ENCODE measurements at places on chromosomes 13 and 19.

- no peak for DNase-seq
Measured at GRCh38 chr13:44768775-44769581, 192.8 kb upstream of the TSC22D1 start.

DNA sequence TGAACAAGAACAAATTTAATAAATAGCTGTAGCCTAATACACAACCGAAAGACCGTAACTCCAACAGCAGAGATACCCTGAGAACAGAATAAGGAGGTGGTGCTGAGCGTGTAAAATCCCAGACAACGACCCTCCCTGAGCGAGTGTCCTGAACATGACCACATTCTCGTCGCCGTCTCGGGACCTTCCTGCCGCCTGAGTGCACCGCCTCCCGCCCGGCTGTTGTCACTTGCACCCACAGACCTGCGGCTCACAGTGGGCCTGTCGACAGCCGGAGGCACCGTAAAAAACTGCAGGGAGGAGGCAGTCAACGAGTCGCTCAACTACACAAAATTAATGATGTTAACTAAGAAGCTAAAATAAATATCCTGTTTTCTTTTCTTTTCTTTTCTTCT lies 35.8 kb upstream of the GRTP1 start:
- no peak for DNase-seq

DNA sequence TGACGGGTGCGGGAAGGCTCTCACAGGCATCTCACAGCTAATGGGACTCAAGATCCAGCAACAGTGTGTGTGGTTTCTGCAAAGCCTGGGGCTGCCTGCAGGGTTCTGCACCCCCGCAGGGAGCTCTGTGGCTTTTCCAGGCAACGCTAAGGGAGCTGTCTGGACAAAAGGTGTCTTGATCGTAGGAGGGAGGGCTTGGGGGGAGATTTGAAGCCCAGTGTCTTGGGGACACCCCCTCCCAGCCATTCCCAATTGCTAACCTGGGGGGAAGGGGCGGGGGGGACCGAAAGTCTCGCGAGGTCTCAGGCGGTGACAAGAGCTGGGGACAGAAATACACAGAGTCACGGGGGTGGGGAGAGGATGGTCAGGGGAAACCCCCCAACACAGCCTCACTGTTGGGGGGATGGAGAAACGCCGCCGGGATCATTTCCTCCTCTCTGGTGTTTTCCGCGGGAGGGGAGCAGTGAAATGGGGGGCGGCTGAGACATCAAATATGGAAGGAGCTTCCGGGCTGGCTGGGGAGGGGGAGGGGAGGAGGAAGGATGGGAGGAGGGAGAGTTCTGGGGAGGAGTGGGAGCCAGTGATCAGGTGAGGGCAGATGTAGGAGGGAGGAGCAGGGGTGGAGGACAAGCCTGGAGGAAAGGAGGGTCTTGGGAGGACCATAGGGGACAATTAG lies 13.3 kb downstream of the KCNC3 start:
- DNase-seq, result no peak

DNA sequence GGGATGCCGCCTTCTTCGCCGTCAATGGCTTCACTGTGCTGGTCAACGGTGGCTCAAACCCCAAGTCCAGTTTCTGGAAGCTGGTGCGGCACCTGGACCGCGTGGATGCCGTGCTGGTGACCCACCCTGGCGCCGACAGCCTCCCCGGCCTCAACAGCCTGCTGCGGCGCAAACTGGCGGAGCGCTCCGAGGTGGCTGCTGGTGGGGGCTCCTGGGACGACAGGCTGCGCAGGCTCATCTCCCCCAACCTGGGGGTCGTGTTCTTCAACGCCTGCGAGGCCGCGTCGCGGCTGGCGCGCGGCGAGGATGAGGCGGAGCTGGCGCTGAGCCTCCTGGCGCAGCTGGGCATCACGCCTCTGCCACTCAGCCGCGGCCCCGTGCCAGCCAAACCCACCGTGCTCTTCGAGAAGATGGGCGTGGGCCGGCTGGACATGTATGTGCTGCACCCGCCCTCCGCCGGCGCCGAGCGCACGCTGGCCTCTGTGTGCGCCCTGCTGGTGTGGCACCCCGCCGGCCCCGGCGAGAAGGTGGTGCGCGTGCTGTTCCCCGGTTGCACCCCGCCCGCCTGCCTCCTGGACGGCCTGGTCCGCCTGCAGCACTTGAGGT lies 7.0 kb downstream of the MAP1S start:
- no peak for DNase-seq

DNA sequence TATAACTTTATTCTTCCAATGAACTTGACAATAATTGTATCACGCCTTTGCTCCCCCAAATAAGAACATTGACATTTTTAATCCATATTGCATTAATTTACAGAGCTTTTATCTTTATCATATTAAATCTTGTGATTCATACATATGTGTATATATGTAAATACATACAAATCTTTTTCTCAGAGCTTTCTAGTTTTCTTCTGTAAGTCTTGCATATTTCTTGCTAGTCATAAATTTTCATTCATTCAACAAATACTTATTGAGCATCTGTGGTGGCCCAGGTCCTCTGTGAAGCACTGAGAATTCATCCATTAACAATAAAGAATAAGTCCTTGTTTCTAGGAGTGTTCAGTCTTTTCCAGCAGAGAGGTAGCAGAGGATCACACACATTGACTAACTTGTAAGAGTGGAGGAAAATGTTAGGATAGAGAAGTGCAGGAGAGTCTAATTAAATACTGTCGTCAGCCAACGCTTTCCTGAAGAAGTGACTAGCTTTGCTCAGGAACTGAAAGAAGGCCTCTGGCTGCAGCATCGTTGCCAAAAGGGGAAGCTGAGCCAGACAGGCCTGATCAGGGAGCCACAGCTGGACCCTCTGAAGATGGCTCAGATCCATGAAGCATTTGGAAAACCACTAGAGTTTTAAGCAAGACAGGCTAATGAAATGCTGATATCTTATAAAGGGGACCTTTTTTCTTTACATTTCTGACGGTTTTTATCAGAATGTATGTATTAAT lies 38.6 kb upstream of the LAMP1 start:
- no peak for DNase-seq

- no peak for DNase-seq
Measured at GRCh38 chr19:13026462-13027370, 31.4 kb downstream of the NFIX start.

DNA sequence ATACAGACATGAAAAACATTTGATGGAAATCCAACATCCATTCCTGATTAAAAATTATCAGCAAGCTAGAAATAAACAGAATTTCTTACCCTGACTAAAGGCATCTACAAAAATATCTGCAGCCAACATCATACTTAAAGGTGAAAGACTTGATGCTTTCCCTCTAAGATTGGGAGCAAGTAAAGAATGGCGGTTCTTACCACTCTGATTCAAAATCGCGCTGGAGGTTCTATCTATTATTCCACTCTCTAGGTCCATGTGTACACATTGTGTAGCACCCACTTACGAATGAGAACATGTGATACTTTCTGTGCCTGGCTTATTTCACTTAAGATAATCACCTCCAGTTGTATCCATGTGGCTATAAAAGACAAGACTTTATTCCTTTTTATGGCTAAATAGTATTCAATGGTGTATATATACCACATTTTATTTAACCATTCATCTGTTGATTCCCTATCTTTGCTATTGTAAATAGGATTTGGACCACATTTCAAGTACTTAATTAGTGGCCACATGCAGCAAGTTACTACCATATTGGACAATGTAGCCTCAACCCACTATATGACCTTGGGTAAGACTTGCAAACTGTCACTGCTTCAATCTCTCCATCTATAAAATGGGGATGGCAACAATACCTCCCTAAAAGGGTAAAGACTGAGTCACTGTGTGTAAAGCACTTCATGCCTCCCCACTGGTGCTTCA lies 38.4 kb upstream of the CYP2A7 start:
- no peak for DNase-seq

DNA sequence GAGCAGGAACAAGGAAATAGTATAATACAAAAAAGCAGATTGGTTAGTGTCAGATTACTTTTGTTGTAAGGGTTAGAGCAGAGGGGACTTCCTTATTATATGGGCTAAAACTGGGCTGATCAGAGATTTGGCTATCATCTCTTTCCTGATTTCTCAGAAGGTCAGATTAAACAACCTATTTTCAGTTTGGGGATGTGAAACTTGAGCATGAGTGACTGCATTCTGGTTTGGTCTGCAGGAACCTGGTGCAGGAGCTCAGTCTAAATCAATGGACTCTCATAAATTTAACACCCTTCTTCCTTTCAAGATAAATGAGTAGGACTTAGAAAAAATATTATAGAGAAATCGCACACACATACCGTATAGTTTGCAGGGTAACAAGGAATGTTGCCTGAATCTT lies 12.9 kb upstream of the RFXAP start:
- no peak for DNase-seq

DNA sequence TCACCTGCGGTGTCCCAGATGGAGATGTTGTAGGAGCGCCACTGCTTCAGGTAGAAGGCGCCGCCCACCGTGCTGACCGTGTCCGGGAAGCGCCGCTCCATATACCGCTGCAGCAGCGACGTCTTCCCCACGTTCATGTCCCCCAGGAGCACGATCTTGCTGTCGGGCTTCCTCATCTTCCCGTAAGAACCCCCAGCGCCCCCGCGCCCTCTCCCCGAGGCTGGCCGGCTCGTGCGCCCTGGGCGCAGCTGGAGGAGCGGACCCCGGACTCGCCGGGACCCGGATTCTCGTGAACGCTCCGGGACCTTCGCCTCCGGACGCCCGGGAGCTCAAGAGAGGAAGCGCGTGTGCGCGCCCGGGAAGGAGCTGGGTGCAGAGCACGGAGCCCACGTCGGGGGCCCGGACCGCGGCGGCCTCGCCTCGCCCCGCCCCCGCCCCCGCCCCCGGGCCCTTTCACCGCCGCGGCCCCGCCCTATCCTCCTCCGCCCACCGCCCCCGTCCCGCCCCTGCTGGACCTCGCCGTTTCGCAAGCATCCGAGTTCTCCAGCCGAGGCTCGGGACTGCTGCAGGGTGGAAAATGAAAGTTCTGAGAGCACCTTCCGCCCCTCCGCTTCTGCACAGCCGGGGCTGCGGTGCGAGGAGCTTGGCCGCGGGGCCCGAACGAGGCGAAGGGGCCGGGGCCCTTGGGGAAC lies at the start of gene RAB20:
Gene RAB20, minus strand, starts transcription at position 379 of the 692 bp plus-strand sequence. Its CDS starts 203 bp downstream, at position 176.
- peak; percentile 45 for DNase-seq

DNA sequence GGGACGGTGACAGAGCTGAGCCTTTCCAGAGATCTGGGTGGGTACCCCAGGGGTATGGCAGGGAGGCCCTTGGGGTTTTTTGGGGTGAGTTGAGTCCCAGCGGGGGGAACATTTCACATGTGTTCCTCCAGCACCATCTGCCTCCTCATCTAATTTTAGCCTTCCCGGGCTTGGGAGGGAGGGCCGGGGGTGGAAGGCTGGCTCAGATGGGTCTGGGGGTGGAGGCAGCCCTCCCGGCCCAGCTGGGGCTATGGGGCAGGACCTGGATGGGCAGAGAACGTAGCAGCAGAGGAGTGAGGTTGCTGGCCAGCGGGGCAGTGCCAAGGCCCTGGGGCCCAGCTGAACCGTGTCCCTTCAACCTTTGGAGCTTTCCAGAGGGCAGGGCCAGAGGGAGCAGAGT lies 23.5 kb downstream of the ADGRL1 start:
- DNase-seq, result no peak

DNA sequence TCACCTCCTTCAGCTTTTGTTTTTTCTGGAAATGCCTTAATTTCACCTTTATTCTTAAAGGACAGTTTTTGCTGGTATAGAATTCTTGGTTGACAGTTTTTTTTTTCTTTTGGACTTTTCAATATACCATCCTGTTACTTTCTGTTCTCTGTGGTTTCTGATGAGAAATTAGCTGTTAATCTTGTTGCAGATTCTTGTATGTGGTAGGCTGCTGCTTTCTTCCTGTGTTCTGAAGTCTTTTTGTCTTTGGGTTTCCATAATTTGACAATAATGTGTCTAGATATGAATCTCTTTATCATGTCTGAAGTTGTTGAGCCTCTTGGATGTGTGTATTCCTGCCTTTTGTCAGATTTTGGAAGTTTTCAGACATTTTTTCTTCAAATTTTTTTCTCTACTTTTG lies 12.0 kb downstream of the ZNF283 start:
- DNase-seq, result no peak

GRCh38 chr13:36915896-36916640 lies 4.0 kb downstream of the SMAD9 start:
- DNase-seq, result no peak

GRCh38 chr19:56105090-56105701 lies 15.9 kb downstream of the ZNF787 start:
- peak; percentile 31 for DNase-seq

DNA sequence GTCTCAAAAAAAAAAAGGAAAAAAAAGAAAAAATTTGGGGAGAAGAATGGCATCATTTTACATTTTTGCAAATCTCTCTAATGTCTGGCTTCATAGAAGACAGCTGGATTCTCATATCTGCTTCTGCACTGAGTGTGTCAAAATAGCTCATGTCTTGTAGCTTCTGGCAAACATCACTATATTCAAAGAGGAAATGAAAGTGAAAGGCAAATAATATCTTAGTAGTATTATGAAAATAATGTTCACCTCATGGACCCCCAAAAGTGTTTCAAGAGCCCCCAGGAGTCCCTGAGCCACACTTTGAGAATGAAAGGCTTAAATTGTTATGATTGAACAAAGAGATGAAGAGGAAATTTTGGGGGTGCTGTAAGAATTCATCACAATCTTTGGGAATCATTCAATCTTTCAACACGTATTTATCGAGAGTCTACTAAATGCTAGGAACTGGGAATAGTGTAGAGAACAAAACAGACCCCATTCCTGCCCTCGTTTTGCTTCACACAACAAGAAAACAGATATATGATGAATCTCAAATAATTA lies 1.2 kb upstream of the SLC6A16 start:
- no peak for DNase-seq

DNA sequence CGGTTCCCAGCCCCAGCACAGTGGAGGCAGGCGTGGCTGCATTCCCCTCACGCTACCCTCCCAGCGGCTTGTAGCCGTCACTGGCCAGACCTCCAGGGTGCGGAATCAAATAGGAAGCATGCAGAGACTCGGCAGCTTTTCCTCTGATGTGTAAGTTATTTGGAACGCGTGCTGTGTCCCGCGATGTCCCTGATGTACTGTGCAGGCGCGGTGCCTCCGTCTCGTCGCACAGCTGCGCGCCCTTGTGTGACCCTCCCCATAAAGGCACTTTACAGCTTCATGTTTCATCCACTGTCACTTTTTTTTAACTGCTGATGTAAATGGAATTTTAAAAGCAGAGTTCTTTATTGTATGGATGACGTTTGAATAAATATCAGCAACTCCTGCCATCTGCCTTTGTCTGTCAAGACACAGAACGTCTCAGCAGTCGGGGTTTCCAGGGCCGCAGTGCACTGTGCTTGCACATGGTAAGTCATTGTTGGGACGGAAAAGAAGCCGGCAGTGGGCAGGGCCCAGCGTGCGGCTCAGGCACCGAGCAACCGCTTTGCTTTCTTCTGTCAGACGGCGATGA lies 7.3 kb upstream of the F7 start:
- DNase-seq, result peak; percentile 46

- no peak for DNase-seq
Measured at GRCh38 chr19:17304386-17305215, 1.1 kb upstream of the MRPL34 start.

- no peak for DNase-seq
Measured at GRCh38 chr19:5957170-5957569, 20.8 kb downstream of the RANBP3 start.

- DNase-seq, result no peak
Measured at GRCh38 chr19:58067240-58067912, 8.3 kb downstream of the ZNF135 start.

GRCh38 chr13:79404985-79405384 lies 1.1 kb downstream of the RBM26 start:
- DNase-seq, result no peak

GRCh38 chr13:107886118-107886517 lies 329.2 kb downstream of the LIG4 start:
- no peak for DNase-seq

Measured in skeletal muscle cell (primary cell).